ENCODE measurements at places on chromosomes 6 and 20.
A peak's percentile ranks its signal among the peaks of the same experiment; 100 is the strongest.

DNA sequence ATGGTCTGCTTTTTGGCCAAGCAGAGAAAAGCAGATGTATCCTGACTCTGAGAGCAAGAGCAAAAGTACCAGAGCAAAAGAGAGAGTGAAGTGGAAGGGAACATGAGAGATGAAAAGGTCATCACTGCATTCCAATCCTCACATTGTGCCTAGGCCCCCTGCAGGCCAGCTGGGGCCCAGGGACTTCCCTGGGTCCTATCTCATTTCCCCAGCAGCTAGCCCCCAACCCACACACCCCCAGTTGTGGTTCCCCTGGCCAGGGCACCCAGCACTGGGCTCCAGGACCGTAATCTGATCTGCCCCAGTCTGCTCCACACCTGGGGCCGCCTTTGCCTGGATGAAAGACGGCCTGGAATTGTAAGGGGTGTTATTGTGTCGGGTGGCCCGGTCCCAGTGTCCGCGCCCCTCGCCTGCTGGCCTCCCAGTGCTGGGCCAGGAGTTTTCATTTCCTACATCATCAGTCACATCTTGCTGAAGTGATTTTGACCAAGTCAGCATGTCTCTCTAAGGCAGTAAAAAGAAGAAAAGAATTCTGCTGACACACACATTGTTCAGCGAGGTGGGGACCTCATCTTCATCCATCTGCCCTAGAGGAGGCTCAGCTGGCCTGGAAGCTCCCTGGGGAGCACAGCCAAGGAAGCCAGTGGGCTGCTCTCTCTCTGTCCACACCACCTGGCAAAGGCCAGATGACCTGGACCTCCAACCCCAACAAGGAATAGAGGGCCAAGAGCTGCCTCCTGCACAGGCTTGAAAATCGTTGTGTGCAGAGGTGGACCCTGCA is 4.0 kb upstream of the BMP7 start:
- H3K36me3 ChIP-seq: no peaks in the 10 kb centered on the region
- H3K4me3 ChIP-seq: no peak overlapping the region
- H3K4me1 ChIP-seq: no peaks in the 10 kb centered on the region

- H3K27me3 ChIP-seq: no peaks in the 10 kb centered on the region
- no peak overlapping the region for H3K4me3 ChIP-seq
- H3K36me3 ChIP-seq: no peaks in the 10 kb centered on the region
- no peaks in the 10 kb centered on the region for H3K4me1 ChIP-seq
- H3K27ac ChIP-seq: no peak overlapping the region
- DNase-seq: peak; percentile 16
Observed at GRCh38 chr6:73942592-73943186, 246.7 kb downstream of the CD109 start.

DNA sequence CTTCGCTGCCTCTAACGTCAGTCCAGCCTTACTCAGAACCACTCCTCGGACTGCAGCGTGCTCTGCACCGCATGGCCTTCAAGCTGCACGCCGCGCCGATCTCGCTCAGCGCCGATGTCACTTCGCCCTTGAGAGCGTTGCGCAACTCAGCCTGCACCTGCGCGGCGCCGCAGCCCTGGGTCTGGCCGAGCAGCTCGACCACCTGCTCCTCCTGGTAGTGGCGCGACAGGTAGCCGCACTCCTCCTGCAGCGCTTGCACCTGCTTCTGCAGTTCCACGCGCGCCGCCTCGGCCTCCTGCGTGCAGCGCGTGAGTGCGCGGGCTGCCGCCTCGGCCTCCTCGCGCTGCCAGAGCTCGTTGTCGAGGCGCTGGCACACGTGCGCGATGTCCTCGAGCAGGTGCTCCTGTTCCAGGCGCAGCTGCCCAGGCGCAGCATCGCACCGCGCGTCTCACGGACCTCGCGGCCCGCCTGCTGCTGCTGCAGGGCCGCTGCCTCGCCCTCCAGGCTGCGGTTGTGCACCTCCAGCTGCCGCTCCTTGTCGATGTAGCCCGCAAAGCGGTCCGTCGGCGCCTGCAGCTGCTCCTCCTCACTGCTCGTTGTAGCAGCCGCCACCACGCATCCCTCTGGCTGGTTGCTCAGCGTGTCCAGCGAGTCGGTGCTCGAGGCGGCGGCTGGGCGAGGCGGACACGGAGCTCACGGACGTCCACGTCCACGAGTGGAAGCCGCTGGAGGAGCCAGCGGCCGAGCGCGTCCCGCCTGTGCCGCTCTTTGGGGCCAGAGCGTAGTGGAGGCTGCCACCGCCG is 380.6 kb upstream of the CHD6 start:
- H3K4me3 ChIP-seq: no peak overlapping the region
- no peak for DNase-seq
- no peaks in the 10 kb centered on the region for H3K27me3 ChIP-seq
- no peaks in the 10 kb centered on the region for H3K36me3 ChIP-seq
- no peaks in the 10 kb centered on the region for H3K4me1 ChIP-seq

- no peaks in the 10 kb centered on the region for H3K27me3 ChIP-seq
- no peaks in the 10 kb centered on the region for H3K36me3 ChIP-seq
- H3K4me1 ChIP-seq: no peaks in the 10 kb centered on the region
- DNase-seq: no peak
Observed at GRCh38 chr6:10082385-10082784, 332.5 kb downstream of the TFAP2A start.

DNA sequence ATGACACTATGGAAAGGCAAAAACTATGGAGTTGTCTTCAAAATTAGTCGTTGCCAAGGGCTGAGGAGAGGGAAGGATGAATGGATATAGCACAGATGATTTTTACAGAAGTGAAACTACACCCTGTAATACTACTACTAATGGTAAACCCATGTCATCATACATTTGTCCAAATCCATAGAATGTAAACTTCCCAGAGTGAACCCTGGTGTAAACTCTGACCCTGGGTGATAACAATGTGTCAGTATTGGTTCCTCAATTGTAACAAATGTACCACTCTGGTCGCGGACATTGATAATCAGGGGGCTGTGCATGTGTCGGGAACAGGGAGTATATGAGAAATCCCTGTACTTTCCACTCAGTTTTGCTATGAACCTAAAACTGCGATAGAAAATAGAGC is 72.2 kb downstream of the CNBD2 start:
- no peaks in the 10 kb centered on the region for H3K36me3 ChIP-seq
- no peak overlapping the region for H3K4me3 ChIP-seq
- no peaks in the 10 kb centered on the region for H3K27me3 ChIP-seq

DNA sequence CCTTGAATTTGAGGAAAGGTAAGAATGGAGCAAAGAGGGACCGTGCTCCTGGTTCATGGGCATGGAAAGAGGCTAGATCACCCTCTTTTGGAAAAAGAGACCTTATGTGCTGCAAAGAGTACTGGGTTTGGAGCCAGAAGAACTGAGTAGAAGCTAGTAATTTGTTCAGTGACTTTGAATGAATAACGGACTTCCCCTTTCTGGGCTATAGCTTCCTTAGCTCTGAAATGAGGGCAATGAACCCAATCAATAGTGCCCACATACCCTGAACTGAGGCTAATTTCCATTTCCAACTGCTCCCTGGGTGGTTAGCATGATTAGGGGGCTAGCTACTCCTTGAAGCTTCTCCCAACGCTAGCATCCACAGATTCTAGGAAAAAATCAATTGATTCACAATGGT is 121.4 kb downstream of the UNC5CL start:
- H3K27ac ChIP-seq: no peak overlapping the region
- H3K36me3 ChIP-seq: no peaks in the 10 kb centered on the region
- no peak for DNase-seq
- H3K27me3 ChIP-seq: peaks cover 3% of the 10 kb centered on the region
- no peaks in the 10 kb centered on the region for H3K4me1 ChIP-seq

DNA sequence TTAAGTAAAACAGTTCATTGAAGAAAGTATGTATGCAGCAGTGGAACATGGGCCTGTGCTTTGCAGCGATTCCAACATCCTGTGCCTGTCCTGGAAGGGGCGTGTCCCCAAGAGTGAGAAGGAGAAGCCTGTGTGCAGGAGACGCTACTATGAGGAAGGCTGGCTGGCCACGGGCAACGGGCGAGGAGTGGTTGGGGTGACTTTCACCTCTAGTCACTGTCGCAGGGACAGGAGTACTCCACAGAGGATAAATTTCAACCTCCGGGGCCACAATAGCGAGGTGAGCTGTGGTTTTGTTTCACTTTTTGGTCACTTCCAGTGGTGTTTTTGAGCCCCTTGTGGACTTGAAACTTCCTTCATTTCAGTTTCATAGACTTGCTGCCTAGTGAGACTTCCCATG is 1.7 kb downstream of the TULP4 start:
- H3K27me3 ChIP-seq: no peaks in the 10 kb centered on the region
- H3K27ac ChIP-seq: no peak overlapping the region
- H3K36me3 ChIP-seq: no peaks in the 10 kb centered on the region
- no peaks in the 10 kb centered on the region for H3K4me1 ChIP-seq
- no peak overlapping the region for H3K4me3 ChIP-seq

- no peaks in the 10 kb centered on the region for H3K36me3 ChIP-seq
- DNase-seq: no peak
- peaks cover 5% of the 10 kb centered on the region for H3K4me1 ChIP-seq
- no peaks in the 10 kb centered on the region for H3K27me3 ChIP-seq
- no peak overlapping the region for H3K4me3 ChIP-seq
- H3K27ac ChIP-seq: no peak overlapping the region
Observed at GRCh38 chr20:43971267-43971666, 56.6 kb downstream of the TOX2 start.

DNA sequence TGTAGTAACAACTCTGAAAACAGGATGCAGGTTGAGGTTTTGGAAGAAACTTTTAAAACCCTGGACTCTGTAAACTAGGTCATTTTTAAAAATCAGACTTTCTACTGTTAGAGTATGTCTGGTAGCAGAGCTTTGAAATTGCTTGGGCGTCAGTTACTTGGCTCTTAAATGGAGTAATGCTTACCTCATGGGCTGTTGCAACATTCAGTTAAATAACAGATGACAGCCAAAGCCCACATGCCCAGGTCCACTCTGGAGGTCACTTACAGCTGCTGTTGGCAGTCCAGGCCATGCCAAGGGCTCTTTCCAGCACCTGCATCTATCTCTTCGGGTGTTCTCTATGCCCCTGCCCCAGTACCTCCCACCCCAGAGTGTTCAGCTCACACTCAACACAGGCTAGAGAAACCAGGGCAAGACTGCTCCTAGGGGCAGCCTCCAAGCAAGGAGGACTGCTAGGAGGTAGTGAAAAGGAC is 96.4 kb downstream of the BANF2 start:
- peak; percentile 46 for DNase-seq
- no peak overlapping the region for H3K27ac ChIP-seq
- H3K4me3 ChIP-seq: no peak overlapping the region

- H3K4me1 ChIP-seq: no peaks in the 10 kb centered on the region
- H3K27ac ChIP-seq: no peak overlapping the region
- no peaks in the 10 kb centered on the region for H3K36me3 ChIP-seq
- H3K27me3 ChIP-seq: no peaks in the 10 kb centered on the region
- peak; percentile 7 for DNase-seq
Observed at GRCh38 chr6:109897025-109897424, 81.1 kb upstream of the GPR6 start.

- no peak overlapping the region for H3K27ac ChIP-seq
- H3K27me3 ChIP-seq: no peaks in the 10 kb centered on the region
- no peak overlapping the region for H3K4me3 ChIP-seq
Observed at GRCh38 chr6:55756531-55757031, 118.8 kb downstream of the BMP5 start.

DNA sequence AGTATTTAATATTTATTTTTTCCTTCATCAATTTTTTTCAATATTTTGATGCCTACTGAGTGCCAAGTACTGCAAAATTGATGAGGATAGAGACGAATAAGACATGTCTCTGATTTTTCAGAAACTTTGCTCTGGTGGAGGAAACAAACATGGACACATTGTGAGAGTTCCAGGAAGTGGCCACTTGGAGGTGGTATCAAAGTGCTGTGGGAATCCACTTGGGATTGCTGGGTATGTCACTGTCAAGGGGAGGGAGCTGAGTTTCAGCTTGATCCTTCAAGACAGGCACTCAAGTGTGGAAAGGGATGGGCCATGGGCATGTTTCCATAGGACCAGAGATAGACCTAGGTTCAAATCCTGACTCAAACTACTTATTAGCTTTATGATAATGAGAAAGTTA is 24.5 kb upstream of the ABCC10 start:
- no peak overlapping the region for H3K27ac ChIP-seq
- peaks cover 5% of the 10 kb centered on the region for H3K27me3 ChIP-seq
- H3K4me1 ChIP-seq: no peaks in the 10 kb centered on the region
- DNase-seq: no peak
- H3K36me3 ChIP-seq: no peaks in the 10 kb centered on the region
